ENCODE measurements at places on chromosomes 4 and X. TPM values are rescaled to one million over a fixed set of nuclear protein-coding genes. Genes with fewer than 3 reads are reported as not detected.
A peak's percentile ranks its signal among the peaks of the same experiment; 100 is the strongest.

DNA sequence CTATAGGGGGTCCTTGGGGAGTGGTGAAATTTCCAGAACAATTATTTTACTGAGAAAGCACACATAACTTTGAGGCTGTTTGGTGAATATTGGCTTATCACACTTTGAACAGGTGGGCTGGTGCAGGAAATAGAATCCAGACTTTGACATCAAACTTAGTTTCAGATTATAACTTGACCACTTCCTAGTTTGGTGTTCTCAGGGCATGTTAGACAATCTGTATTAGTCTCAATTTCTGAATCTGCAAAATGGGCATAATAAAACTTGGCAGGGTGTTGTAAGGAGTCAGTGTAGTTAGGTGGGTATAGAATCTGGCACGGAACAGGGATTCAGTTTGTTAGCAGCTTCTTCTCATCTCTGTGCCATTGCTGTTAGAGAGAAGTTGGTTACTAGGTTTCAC, 43.3 kb upstream of the MBNL3 start:
- no peak overlapping the region for H3K4me3 ChIP-seq
- DNase-seq: no peak
- H3K27me3 ChIP-seq: no peaks in the 10 kb centered on the region
- no peak overlapping the region for H3K27ac ChIP-seq

Gene FGD1
- 6.0 TPM for polyA plus RNA-seq

GRCh38 chrX:3811331-3812311, 98.2 kb upstream of the PRKX start:
- peak; percentile 65 for DNase-seq
- H3K27me3 ChIP-seq: no peaks in the 10 kb centered on the region
- no peak overlapping the region for H3K27ac ChIP-seq
- no peaks in the 10 kb centered on the region for H3K36me3 ChIP-seq
- 0 out of 2 replicates have a peak, but pooled peaks cover 2% of the 10 kb centered on the region for H3K4me1 ChIP-seq

Gene GPR50
- not detected for polyA plus RNA-seq

Gene NPY2R
- polyA plus RNA-seq: not detected

DNA sequence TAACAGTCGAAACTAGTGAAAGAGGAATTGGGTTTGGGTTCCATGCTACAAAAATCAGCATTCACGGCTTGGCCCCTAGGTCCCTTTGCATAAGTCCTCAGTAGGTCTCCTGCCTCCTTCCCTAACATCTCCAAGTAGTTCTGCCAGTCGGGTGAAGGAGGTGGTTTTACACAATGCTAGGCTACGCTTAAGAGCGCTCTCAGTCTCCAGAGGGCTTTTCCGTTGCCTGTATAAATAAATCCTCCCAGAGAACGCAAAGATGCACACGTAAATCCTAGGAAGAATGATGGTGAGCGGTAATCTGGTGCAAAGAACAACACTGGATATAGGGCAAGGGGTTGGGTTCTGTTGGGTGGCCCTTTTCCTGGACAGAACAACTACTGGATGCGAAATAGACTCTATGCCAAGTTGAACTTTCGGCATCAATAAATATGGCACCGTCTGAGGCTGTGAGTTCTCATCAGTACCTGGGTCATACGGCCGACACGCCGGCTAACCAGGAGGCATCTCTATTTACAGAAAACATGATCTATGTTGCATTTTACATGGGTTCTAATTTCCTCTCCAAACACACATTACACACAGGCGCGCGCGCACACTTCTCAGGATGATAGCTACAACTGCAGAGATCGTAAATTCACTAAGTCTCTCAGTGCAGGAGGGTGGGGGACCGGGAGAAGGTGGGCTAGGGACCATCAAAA, 1.3 kb downstream of the CAMK2D start:
- H3K4me1 ChIP-seq: peaks cover 44% of the 10 kb centered on the region
- peaks cover 12% of the 10 kb centered on the region for H3K36me3 ChIP-seq
- H3K27me3 ChIP-seq: no peaks in the 10 kb centered on the region
- H3K27ac ChIP-seq: peak overlapping the region; percentile 96
- DNase-seq: peak; percentile 65
- H3K4me3 ChIP-seq: peak overlapping the region; percentile 87

Gene UGT2B10
- polyA plus RNA-seq: not detected

DNA sequence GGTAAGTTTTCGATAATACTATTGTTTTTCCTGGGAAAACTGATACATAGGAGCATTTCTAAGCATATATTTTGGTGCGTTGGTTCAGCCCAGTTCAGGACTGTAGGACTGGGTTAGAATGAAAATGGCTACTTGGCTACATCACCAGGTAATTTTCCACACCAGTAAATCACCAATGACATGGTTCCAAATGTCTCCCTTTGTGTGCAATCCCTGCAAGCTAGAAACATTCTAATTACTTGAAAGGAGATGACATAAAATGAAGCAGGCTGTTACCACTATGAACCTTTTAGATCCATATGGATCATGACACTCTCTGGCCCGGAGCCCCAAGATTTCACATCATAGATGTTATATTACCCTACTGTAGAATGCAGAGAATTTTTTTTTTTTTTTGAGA, 577.4 kb upstream of the FTHL17 start:
- DNase-seq: no peak
- H3K27ac ChIP-seq: no peak overlapping the region
- no peaks in the 10 kb centered on the region for H3K4me1 ChIP-seq
- no peaks in the 10 kb centered on the region for H3K36me3 ChIP-seq
- H3K4me3 ChIP-seq: no peak overlapping the region
- no peaks in the 10 kb centered on the region for H3K27me3 ChIP-seq

Gene GC
- not detected for polyA plus RNA-seq

Gene KIAA1210
- not detected for polyA plus RNA-seq

DNA sequence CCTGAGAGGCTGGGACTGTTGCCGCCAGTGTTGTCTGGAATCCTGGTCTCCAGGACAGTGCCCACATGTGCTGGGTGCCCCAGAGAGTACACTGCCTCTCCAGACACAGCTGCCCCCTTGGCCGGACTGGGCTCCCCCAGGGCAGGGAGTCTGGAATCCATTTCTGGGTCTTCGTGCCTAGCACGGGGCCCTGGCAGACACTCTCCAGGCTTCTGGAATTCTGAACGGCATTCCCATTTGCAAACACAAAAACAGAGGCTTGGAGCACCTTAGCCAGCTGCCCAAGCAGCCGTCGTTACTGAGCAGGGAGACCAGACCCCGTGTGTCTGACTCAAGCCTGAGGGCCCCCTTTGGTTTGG, 20.8 kb downstream of the HMX1 start:
- H3K27me3 ChIP-seq: peaks cover 59% of the 10 kb centered on the region
- no peak overlapping the region for H3K27ac ChIP-seq
- H3K36me3 ChIP-seq: no peaks in the 10 kb centered on the region
- no peak overlapping the region for H3K4me3 ChIP-seq
- no peak for DNase-seq
- H3K4me1 ChIP-seq: no peaks in the 10 kb centered on the region

GRCh38 chrX:110407910-110408545, 49.4 kb downstream of the RTL9 start:
- no peak overlapping the region for H3K4me3 ChIP-seq
- no peak overlapping the region for H3K27ac ChIP-seq
- no peaks in the 10 kb centered on the region for H3K27me3 ChIP-seq

- H3K27ac ChIP-seq: no peak overlapping the region
- DNase-seq: no peak
- H3K4me1 ChIP-seq: peaks cover 14% of the 10 kb centered on the region
- no peaks in the 10 kb centered on the region for H3K36me3 ChIP-seq
- H3K27me3 ChIP-seq: no peaks in the 10 kb centered on the region
- no peak overlapping the region for H3K4me3 ChIP-seq
Observed at GRCh38 chr4:38067499-38067898, 107.3 kb downstream of the PTTG2 start.

DNA sequence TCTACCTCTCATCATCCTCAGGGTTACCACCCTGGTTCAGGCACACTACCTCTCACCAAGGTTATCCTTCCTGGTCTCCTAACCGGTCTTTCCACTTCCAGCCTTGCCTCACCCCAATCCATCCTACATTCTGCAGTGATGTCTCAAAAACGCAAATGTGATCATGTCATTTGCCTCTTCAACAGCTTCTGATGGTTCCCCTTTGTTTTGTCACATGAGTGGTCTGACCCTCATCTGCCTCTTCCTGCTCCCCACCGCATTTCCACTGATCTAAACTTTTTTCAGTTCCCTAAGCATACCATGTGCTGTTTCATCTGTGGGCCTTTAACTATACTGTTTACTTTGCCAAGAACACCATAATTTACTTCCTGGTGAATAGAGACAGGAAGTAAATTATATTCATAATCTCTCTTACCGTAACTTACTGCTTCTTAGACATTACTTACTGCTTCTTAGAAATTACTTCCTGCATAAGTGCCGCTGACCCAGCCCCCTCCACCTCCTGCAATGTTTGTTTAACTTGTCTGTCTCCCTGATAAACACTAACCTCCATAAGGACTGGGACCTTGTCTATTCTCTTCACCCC, 27.1 kb upstream of the NSUN7 start:
- H3K4me1 ChIP-seq: no peaks in the 10 kb centered on the region
- no peak for DNase-seq
- no peak overlapping the region for H3K27ac ChIP-seq

DNA sequence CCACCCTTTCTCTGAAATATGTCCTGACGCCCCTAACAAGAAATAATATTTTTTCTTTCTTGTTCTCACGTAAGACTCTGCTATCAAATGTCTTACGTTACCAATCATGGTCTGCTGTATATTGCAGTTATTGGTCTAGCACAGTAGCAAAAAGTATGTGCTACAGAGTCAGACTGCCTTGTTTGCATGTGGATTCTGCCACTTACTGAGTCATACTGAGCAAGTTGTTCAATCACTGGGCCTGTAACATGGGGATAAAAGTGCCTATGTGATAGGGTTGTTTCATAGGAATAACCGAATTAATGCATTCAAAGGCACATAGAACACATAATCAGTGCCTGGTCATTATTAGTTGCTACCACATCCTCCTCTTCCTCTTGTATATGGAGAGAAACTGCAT, 14.1 kb downstream of the RPGR start:
- DNase-seq: peak; percentile 53
- no peaks in the 10 kb centered on the region for H3K36me3 ChIP-seq
- H3K27me3 ChIP-seq: no peaks in the 10 kb centered on the region
- H3K4me1 ChIP-seq: peaks cover 19% of the 10 kb centered on the region
- H3K4me3 ChIP-seq: no peak overlapping the region

DNA sequence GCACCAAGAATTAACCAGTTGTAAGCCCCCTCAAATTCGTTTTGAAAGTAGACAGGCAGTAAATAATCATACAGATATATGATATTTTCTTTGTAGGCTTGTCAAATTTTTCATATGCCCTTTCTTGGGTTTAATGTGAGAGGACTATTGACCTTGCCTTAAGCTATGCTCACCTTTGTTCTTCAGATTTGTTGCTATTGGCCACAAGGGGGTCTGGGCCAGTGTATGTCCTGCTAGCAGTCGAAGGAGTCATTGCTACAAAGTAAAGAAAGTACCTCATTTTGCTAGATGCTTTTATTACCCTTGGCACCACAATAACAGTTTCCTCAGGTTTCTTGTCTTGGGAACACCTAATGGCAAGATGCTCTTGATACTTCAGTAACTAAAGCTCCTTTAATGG, 51.7 kb downstream of the IGSF1 start:
- no peak overlapping the region for H3K27ac ChIP-seq
- no peaks in the 10 kb centered on the region for H3K27me3 ChIP-seq
- H3K36me3 ChIP-seq: no peaks in the 10 kb centered on the region
- H3K4me1 ChIP-seq: no peaks in the 10 kb centered on the region
- no peak for DNase-seq

DNA sequence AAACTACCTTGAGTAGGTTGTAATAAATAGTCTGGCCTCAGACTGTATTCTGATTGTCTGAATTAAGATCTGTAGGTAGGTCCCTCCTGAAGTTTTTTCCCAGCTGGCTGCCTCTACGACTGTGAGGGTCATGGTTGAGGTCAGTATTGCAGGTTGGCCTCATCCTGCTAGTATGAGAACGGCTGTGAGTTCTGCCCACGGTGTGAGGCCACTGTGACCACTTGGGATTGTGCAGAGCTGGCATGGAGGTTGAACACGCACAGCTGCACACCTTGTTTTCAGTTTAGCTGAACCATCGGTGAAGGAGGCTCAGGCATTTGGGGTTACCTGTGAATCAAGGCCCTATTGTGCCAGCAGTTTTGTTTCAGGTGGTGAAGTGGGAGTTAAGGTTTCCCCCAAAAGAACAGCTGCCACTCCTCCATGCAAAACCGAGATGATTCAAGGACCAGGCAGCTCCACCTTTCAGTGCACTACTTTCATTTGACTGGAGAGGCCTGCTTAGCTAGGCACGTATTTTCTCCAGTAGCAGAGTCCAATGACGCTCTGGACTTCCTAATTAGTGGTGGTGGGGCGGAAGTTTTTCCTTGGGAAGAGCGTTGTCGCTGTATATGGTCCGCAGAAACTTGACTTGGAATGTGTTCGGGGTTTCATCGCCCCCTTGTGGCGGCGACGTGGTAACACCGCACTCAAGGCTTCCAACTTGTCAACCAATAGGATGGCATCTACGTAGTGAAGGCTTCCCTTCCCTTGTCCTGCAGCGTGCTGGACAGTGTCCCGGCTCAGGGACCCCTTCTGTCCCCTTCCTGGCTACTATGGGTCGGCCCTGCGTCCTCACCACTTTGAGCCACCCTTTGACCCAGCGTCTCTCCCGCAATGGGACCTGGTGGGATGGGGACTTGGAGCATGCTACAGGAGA, 13.8 kb downstream of the CMC4 start:
- H3K27ac ChIP-seq: no peak overlapping the region

Gene SHOX
- polyA plus RNA-seq: not detected

Gene LINC00632
- 36.7 TPM for polyA plus RNA-seq
